ENCODE measurements at places on chromosomes 7 and 10.

DNA sequence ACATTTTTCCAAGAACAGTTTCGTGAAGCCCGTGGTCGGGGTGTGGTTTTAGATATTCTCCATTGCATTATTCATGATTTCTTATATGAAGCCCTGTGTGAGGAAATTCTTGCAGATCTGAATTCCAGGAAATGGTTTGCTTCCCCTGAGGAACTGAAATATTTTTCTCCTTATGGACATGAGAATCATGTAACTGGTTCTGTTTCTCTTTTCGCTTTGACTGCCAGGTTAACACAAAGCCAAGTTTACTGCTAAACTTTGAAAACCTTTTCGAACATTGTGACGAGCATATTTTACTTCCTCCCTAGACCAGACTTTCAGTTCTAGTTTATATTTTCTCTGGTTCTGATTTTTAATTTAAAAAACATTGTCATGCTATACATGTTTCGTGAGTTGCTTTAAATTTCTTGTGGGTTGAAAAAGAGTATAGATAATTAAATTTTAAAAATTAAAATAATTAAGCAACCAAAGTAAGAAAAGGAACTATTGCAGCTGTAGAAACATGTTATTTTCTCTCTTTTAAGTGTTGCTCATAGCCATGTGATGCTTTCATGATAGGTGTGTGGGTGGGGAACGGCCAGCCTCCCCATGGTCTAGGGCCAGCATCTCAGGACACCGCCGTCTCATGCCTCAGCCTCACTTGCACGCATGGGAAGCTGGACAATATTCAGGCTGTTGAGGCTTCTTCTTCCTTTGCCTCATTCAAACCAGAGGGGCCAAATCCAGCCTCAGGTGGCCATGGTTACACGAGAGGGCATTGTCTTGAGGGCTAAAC, 97.1 kb downstream of the CREB5 start:
- no peak for DNase-seq

DNA sequence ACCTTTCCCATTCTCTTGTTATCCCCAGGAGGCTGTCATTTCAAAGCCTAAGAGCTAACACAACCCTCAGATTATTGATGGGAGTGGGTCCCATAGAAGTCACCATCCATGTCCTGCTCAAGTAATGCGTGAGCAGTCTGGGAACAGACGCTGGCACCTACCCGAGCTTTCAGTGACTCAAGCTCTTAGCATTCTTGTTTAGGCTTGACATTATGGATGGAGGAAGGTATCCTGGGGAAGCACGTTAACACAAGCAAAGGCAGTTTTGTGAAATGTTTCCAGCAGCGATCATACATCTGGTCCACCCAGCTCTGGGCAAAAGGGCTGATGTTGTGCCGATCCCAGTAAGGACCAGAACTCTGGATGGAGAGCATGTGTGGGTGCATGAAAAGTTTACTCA, 30.0 kb upstream of the AUTS2 start:
- no peak for DNase-seq

- DNase-seq: no peak
These were observed 244.4 kb upstream of the SLC26A5 start for GRCh38 chr7:103690242-103690974.

GRCh38 chr10:132005147-132005546, 23.4 kb upstream of the BNIP3 start:
- peak; percentile 26 for DNase-seq

- DNase-seq: no peak
These were observed 34.8 kb downstream of the HTR5A start for GRCh38 chr7:155104913-155105312.

GRCh38 chr10:51007781-51008180, 66.5 kb upstream of the PRKG1 start:
- no peak for DNase-seq

DNA sequence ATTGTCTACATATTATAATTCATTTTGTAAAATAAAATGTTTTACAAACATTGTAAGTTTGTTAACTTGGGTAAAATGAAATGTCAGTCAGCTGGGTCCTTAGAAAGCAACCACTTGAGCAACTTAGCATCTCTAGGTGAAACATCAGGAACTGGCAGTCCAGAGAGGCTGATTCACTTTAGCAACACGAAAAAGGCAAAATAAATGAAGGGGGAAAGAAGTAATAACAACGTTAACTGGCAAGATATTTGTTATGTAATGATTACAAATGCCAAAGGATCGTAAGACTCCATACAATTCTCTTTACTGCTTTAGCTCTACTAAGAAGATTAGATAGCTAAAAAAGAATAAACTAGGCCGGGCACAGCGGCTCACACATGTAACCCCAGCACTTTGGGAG, 5.0 kb downstream of the PDZD8 start:
- DNase-seq: no peak

DNA sequence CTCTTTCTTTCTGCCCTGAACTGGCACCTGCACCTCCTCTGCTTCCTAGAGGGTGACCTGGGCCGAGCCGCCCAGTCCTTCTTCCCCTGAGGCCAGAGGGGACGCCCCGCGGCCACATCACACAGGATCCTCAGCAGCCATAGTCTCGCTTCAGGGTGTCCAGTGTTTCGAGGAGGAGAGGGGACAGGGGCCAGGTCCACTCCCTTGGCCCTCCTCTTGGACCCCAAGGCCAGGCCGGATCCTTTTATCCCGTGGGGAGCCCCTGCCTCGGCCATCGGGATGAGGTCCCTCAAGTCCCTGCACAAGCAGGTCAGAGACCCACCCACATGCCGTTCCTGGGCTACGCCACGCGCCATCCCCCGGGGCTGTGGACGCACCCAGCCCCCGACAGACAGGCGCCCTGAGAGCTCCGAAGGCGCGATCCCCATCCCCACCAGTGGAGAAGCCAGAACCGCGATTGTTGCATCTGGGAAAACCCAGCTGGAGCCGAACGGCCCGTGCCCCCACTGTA, 3.6 kb downstream of the BHLHA15 start:
- DNase-seq: no peak

DNA sequence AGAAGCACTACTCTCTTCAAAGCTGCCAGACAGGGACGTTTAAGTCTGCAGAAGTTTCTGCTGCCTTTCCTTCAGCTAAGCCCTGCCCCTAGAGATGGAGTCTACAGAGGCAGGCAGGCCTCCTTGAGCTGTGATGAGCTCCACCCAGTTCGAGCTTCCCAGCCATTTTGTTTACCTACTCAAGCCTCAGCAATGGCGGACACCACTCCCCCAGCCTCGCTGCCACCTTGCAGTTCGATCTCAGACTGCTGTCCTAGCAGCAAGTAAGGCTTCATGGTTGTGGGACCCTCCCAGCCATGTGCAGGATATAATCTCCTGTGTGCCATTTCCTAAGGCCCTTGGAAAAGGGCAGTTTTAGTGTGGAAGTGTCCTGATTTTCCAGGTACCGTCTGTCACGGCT, 74.3 kb downstream of the TMEM26 start:
- DNase-seq: no peak

- no peak for DNase-seq
These were observed 20.0 kb downstream of the ZNF786 start for GRCh38 chr7:149070372-149071125.

DNA sequence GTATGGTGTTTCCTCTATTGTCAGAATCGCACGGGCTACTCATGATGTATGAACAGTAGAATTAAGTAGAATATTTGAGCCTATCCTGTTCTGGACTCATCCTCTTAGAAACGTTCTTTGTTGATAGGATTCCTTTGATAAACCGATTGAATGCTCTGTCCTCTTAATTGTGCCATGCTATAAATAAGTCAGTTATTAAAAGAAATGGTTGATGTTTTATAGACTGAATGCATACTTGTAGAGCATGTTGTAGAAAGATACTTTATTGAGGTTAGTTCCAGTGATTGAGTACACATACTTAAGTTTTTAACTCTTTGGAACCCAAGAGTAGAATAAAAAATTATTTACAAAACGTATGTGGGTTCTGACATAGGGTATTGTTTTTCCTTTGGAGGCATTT, 54.9 kb upstream of the HBP1 start:
- DNase-seq: no peak

GRCh38 chr10:3852147-3852904, 67.3 kb upstream of the KLF6 start:
- DNase-seq: peak; percentile 91

DNA sequence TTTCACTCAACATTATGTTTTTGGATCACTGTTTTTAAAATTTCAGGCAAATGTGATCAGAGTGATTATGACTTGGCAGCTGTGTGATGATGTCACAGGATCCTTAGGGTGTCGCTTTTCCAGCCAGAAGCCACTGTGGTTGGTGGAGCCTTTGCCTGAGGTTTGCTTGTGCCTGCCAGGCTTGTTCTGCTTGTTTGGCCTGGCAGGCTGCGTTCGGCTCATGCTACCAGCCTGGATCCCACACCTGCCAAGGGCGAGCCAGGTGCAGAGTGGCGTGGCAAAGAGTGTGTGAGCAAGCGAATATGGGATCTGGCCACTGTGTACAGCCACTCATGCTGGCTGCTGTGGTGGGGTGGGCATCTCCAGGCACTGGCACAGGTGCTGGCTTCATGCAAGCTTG, 55.7 kb downstream of the ADK start:
- peak; percentile 44 for DNase-seq

GRCh38 chr7:12907774-12908173, 220.3 kb downstream of the ARL4A start:
- no peak for DNase-seq

DNA sequence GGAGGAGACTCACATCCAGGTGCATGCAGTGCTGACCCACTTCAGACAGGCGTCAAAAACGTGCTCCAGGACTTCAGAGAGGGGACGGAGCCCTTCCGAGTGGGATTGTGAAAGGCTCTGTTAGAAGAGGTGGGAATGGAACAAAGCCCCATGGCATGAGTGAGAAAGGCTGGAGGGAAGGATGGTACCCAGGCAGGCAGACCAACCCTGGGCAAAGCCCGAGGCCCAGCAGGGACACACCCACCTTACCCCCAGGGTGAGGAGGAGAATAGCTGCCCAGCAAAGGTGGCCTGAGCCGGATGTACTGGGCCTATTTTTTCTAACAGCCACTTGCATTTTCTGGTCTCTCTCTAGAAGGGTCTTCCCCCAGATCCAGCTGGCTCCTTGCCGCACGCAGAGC, 14.8 kb downstream of the CHAT start:
- DNase-seq: peak; percentile 64

- DNase-seq: no peak
These were observed 2.6 kb downstream of the ZNF775 start for GRCh38 chr7:150381785-150382122.

DNA sequence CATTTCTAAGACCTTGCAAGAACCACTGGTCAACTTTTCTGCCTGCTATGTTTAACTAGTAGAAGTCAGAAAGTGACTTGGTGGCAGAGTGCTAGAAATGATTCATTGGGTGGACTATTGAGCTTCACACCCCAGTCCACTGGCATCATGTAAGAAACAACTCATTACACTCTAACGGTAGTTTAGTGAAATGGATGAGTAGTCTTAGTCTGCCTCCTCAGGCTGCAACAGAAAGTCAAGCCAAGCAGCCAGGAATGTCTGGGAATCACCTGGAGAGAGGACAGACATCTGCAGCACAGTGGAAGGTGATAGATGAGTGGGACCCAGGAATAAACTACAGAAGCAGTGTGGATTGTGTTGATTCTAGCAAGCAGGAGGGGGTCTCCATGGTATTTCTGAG, 125.4 kb downstream of the AUTS2 start:
- DNase-seq: no peak

GRCh38 chr7:73437621-73438416, 4.2 kb downstream of the FZD9 start:
- no peak for DNase-seq

DNA sequence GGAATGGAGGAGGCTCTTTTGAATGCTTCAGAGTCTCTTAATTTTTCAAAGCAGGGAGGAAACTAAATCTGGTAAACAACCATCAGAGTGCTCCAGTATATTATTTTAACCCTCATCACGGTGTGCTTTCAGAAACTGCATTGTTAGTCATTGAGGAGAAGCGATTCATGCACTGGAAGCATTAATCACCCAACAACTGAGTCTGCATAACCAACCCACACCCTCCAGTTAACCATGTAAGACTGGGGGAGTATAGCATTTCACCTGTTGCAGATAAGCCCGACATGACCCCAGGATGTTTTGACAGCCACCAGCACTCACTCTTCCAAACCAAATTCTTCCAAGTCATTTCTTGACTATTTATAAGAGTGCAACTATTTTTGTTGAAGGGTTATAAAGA, 257.6 kb downstream of the GATA3 start:
- DNase-seq: no peak

GRCh38 chr7:47756636-47757035, 174.7 kb upstream of the TNS3 start:
- no peak for DNase-seq

DNA sequence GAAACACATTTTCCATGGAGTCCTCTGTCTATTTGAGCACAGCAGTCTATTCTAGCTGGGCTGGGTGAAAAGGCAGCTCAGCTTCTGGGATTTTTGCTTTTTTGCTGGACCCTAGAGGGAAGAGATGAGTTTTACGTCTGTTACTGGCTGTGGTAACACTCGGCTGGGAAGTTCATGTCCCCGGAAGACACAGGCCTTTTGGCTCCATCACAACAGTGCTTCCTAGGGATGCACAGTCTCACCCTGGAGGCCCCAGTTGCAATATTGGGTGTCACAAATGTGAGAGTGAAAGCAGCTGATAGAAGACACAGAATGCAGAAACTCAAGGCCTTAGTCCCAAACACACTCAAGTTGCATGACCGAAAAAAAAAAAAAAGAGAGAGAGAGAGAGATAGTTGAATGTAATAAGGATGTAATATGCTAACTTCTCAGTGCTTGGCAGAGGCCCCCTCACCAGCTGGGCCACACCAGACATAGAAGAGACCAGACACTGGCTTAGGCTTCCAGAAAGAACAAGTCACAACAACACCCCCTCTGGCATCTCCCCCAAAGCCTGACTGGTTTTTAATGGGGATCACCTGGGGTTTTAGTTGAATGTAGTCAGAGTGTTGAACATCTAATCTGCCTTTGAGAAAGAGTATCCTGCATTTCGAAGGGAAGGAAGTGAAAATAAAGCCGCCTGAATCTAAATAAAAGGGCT, 545.4 kb upstream of the FZD8 start:
- no peak for DNase-seq

GRCh38 chr7:7737674-7738073, 19.3 kb upstream of the RPA3 start:
- DNase-seq: no peak

GRCh38 chr10:84706875-84707274, 378.5 kb downstream of the CCSER2 start:
- DNase-seq: no peak

DNA sequence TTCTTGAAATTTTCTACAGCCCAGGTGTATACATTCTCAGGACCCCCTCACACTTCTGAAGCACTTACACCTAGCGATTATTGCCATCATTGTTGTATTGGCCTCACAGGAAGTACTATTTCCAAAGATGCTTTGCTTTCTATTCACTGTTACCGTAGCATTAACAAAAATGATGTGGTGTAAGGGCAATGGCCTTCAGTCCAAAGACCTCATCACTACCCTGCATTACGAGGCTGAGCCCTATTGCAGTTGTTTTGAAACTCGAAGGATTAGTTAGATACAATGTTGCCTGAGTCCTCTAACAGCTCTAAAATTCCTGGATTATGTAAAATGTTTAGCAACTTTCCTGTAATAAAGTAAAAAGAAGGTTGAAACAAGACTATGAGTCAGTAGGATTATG, 2.9 kb downstream of the NRCAM start:
- no peak for DNase-seq
